ENCODE measurements at places on chromosomes 1 and 21. TPM values are rescaled to one million over a fixed set of nuclear protein-coding genes. Genes with fewer than 3 reads are reported as not detected.

DNA sequence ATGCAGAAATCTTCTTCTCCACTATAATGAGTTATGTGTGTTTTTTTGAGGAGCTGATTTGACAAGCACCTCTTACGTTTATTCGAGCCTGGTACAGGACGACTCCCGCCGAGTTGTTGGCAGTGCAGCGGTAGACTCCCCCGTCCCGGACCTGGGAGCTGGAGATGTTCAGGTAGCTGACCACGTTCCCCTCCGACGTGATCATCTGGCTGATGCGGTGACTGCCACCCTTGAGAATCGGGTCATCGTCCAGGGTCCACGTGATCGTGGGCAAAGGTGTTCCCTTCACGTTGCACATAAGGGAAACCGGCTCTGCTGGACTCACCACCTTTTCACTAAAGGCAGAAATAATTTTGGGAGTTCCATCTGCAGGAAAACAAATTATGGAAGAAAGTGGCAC lies 471.8 kb downstream of the PCP4 start:
- H3K4me3 ChIP-seq, result no peak overlapping the region
- H3K36me3 ChIP-seq, result no peaks in the 10 kb centered on the region
- no peak overlapping the region for H3K27ac ChIP-seq
- no peaks in the 10 kb centered on the region for H3K27me3 ChIP-seq
- H3K4me1 ChIP-seq, result no peaks in the 10 kb centered on the region
- DNase-seq, result no peak

GRCh38 chr21:17818186-17819113 lies 706 bp downstream of the C21orf91 start:
- peak overlapping the region; percentile 92 for H3K27ac ChIP-seq
- DNase-seq, result no peak
- H3K4me3 ChIP-seq, result peak overlapping the region; percentile 81
- no peaks in the 10 kb centered on the region for H3K36me3 ChIP-seq

DNA sequence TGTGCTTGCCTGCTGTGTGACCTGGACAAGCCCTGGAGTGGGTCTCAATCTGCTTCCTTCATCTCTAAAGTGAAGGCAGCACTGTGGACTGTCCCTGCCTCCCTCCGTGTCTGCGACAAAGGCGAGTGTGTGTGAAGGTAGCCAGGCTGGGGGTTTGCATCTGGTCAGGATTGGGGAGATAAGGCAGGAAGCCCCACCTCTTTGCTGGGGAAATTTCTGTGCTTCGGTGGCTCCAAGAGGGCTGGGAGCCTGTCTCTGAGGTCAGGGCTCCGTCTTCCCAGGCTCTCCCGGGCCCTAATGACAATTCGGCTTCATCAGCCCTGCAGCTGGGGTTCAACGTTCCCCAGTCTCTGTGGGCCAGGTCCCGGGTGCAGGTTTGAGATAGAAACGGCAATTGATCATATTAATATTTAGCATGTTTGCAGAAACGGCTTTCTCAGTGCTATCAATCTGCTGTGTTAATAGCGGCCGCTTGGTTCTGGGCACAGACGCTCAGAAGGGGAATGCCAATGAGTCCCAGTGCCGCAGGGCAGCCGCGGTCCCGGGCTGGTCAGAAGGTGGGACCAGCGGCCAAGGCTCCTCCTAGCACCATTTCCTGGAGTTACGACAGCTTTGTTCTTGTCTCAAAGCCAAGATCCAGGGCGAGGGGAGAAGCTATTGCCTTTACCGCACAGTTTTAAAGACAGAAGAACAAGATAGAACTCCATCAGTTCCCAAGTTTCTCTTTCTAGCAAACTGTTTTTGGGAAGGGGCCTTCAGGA lies 105.7 kb downstream of the PRDM16 start:
- H3K27me3 ChIP-seq, result no peaks in the 10 kb centered on the region
- no peaks in the 10 kb centered on the region for H3K36me3 ChIP-seq
- no peak for DNase-seq
- peak overlapping the region; percentile 66 for H3K27ac ChIP-seq
- H3K4me1 ChIP-seq, result peaks cover 59% of the 10 kb centered on the region

Gene LRRC53
- total RNA-seq, result not detected

Gene FHL3
- 6.2 TPM for total RNA-seq

Gene COL16A1
- total RNA-seq, result 35.5 TPM

Data from esophagus squamous epithelium (tissue), 5 donors.